ENCODE measurements at places on chromosomes 16 and 17.

DNA sequence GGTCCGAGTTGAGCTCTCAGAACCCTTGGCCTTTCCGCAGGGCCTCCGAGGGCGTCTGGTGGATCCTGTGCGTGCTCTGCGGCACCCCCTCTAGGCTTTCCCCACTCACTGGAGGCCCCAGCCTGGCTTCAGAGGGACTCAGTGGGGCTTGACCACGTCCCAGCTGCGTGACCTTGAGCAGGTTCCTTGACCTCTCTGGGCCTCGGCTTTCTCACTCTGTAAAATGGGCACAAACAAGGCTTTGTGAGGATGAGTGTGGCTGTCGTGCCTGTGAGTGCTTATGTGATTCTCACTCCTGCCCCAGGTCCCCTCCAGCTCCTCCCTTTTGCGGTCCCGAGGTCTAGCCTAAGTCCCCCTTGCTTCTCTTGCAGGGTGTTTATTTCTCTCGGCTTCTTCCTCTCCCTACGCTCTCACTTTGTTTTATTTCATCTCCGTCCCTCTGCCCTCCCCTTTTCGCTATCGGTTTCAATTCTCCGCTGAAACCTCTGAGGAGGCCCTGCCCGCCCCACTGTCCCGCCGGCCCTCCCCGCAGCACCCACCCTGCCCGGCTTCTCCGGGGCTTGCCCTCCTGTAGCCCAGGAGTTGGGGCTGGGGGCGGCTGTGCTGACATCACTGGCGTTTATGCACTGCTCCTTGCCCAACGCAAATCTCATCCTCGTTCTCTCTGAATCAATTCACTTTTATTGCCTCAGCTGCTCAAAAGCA lies 82.3 kb upstream of the CBX4 start:
- no peak for DNase-seq

DNA sequence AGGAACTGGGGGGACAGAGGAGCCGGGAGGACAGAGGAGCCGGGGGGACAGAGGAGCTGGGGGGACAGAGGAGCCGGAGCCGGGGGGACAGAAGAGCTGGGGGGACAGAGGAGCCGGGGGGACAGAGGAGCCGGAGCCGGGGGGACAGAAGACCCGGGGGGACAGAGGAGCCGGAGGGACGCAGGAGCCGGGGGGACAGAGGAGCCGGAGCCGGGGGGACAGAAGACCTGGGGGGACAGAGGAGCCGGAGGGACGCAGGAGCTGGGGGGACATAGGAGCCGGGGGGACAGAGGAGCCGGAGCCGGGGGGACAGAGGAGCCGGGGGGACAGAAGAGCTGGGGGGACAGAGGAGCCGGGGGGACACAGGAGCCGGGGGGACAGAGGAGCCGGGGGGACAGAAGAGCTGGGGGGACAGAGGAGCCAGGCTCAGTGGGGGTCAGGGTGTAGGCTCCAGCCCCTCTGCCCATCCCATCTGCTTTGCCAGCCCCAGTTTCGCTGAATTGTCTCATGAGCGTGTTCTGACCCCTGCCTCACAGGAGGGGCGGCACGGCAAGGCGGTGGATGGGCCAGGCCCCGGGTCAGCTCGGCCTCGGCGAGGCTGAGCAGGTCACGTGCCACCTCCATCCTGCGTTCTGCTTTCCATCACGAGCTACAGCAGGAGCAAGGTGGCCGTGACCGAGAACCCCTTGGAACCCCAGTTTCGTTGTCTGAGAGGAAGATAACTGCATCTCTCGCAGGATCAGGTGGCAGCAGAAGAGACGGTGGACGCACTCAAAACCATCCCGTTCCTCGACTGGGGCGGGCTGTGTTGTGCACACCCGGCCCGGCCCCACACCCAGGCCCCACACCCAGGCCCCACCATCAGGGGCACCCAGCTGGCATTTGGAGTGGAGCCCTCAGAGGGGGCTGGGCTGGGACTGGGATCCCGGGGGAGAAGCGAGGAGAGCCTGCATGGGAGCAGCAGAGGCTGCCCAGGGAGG lies 26.1 kb upstream of the CBFA2T3 start:
- DNase-seq, result no peak

- DNase-seq, result peak; percentile 74
These were observed 47.2 kb downstream of the ARHGAP27 start for GRCh38 chr17:45385331-45385997.

GRCh38 chr16:70630960-70631745 lies 15.2 kb upstream of the IL34 start:
- DNase-seq, result no peak

DNA sequence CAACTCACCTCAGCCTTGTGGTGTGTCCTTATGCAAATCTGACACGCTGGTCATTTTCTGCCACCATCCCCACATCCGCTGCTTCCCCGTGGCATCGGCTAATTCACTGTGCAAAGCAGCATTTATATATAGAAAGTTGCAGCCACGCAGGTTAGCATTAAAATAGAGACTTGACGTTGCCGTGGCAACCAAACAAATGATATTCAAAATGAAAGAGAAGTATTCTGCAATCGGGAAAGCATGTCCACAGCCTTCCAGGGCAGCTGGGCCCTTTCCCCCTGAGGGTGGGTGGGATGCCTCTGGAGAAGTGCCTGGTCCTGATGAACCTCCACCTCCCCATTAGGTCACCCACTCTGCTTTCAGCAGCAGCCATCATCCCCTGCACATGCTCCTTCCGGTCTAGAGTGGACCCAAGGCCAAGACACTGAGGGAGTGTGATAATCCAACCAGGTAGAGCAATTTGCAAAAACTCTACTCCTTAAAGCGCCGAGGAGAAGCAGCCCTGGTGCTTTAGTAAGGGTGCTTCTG lies 138.7 kb downstream of the GAS7 start:
- no peak for DNase-seq

- no peak for DNase-seq
These were observed 26.1 kb downstream of the RCVRN start for GRCh38 chr17:9878786-9879525.

GRCh38 chr16:70726892-70727361 lies 41.1 kb upstream of the MTSS2 start:
- no peak for DNase-seq

DNA sequence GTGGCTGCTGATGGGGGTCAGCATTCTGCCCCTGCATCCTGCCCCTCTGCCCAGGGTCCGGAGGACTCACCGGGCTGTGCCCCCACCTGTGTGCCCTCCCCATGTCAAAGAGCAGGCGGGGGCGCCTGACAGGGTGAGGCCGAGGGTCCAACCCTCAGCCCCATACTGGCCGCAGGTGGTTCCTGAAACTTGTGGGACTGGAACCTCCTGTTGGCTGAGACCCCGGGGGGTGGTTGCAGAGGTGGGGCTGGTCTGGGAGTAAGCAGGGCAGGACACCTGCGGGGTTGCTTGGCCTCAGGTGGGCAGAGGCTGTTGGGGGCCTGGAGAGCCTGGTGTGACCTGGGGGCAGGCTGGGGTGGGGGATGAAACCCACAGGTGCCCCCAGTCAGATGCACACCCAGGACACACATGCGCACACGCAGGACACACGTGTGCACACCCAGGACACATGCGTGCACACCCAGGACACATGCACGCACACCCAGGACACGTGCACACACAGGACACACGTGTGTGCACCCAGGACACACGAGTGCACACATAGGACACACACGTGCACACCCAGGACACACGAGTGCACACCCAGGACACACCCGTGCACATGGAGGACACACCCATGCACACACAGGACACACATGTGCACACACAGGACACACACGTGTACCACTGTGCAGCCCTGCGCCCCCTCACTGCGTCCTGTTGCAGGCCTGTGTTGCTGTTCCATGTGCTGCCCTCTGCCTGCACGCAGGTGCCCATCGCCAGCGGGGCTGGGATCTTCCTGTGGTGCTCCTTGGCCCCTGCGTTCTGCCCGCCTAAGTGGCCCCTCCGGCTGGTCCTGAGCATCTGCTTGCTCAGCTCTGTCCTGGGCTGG lies 31.4 kb downstream of the SOX8 start:
- no peak for DNase-seq

- no peak for DNase-seq
These were observed 172.2 kb upstream of the MAF start for GRCh38 chr16:79772784-79773183.

GRCh38 chr16:78375055-78375679 lies 275.7 kb downstream of the WWOX start:
- no peak for DNase-seq

GRCh38 chr16:57529391-57530103 lies 6.8 kb downstream of the CCDC102A start:
- no peak for DNase-seq

DNA sequence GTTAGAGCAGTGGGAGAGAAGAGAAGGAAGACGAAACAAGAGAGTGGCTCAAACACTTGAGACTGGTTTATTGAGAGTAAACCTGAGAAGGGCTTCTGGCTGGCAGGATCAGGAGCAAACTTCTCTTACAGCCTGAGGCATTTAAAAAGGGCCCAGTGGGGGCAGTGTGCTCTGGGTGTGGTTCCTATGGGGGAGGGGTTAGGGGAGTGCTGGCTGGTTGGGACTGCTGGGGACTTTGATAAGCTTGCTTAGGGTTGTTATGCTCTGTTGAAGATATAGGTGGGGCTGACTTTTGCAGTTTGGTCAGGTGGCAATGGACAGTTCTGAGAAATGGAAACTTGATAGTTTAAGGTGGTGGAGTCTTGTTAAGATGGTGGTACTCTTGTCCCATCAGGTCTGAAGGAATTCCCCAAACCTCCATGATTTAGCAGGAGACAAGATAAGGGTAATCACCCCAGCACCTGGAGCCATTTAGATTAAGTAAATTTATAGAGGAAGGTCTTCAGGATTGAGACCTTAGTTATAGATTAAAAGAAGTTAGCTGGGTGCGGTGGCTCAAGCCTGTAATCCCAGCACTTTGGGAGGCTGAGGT lies 79.3 kb downstream of the EMP2 start:
- no peak for DNase-seq

GRCh38 chr17:69710926-69711325 lies 296.4 kb downstream of the MAP2K6 start:
- no peak for DNase-seq

GRCh38 chr16:87465306-87465705 lies 27.5 kb downstream of the ZCCHC14 start:
- no peak for DNase-seq

GRCh38 chr16:64416216-64417005 lies 705.5 kb downstream of the CDH11 start:
- DNase-seq, result no peak

DNA sequence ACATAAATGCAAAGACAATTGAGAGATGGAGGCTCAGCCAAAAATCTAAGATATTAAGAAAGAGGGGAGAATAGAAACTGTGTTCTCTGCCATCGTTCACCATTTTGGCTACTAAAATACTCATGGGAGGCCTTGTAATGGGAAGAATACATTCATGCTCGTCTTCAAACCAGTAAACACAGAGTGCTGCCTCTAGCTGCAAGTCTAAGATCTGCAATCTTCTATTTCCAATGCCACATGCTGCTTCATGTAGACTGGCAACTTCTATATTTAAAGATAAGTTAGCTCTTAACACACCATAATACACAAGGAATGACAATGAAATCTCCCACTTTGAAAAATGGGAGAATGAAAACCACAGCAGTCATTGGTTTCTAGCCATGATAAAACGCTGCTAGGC lies 387.3 kb downstream of the HS3ST3B1 start:
- no peak for DNase-seq

GRCh38 chr17:3915995-3916696 lies at the start of gene P2RX1:
Gene P2RX1 (minus strand): TSS chr17:3916465. CDS start chr17:3916225, 240 bp downstream.
- no peak for DNase-seq

GRCh38 chr16:49019081-49019633 lies 262.5 kb downstream of the CBLN1 start:
- no peak for DNase-seq

DNA sequence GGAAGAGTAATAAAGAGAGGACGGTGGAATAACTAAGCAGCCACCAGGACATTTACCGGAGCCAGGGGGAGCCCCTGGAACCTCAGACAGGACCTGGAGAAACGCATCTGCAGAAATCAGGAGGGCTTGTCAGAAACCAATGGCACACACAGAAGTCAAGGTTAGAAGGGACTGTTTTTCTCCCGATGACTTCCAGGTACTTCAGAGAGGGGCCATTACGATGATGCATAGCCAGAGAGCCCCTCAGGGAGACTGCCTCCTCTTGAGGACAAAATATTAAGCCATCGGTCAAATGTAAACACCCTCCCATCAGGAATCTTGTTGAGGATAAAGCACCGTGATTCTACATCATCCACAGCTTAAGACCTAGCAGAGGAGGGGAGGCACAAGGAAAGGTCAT lies 333.6 kb upstream of the CDH5 start:
- no peak for DNase-seq

DNA sequence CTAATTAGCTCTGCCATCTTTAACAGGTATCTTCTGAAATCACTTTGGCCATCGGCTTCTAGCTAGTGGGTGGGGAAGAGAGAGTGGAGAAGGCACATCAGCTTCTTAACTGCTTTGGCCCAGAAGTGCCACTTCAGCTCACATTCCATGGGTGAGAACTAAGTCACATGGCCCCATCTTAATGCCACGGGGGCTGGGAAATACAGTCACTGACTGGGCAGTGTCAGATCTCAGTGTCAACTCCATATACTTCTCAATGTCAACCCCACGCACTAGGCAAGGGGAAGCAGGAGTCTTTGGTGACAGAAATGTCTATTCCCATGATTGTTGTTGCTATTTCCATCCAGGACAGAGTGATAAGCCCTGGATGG lies 29.4 kb downstream of the CCR7 start:
- no peak for DNase-seq

DNA sequence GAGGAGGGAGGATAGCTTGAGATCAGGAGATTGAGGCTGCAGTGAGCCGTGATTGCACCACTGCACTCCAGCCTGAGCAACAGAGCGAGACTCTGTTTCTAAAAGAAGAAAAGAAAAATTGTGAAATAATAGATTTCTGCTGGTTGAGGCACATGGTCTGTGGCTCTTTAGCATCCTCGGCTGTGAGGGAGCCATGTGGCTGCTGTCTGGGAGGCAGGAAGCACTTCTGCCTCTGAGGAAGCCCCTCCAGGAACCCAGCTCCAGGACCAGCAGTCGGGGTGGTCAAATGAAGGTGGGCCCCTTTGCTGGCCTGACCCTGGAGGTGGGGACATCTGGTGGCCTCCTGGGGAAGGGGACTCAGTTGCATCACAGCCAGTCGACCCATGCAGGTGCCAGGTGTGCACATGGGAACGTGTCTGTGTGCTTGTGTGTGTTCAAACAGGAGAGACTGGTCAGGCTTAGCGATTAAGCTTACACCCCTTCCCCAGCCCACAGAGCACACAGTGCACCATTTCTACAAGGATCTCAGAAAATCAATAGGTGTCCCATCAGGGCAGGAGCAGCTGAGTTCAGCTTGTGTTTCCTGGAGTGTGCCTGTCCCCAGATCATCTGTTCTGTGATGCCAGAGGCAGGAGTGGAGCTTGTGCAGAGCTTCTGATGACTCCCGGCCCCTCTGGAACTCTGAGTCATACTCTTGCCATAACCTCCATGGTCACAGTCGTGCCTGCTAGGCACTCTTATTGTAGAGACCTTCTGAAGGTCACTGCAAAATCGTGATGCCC lies 24.3 kb upstream of the MGAT5B start:
- no peak for DNase-seq

DNA sequence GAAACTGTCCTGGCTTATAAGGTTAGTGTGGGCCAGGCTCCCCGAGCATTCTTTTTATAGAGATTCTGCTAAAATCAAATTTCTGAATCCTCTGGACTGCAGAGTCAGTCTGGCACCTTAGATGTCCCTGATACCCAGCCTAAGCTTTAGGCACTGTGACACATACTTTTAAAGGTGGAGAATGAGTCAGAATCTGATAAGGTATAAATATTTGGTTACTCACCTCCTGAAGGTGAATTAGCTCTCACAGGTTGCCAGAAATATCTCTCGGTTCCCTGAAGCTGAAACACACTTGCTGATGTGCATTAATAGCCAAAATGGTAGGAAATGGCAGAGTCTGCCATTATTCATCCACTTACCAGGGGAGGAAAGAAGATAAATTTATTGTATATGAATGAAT lies 446.9 kb downstream of the UTP18 start:
- DNase-seq, result no peak
